Stimulated activated CD4-positive, alpha-beta T cell treated with anti-CD3 and anti-CD28 coated beads, Interleukin-15, amount 100 ng/mL, for 24 hours (primary cell): ENCODE measurements at places on chromosomes 4 and X.

GRCh38 chrX:45295259-45295986 lies 94.7 kb upstream of the DIPK2B start:
- DNase-seq, result no peak

GRCh38 chrX:139086246-139086645 lies 374.7 kb upstream of the FGF13 start:
- DNase-seq, result no peak

DNA sequence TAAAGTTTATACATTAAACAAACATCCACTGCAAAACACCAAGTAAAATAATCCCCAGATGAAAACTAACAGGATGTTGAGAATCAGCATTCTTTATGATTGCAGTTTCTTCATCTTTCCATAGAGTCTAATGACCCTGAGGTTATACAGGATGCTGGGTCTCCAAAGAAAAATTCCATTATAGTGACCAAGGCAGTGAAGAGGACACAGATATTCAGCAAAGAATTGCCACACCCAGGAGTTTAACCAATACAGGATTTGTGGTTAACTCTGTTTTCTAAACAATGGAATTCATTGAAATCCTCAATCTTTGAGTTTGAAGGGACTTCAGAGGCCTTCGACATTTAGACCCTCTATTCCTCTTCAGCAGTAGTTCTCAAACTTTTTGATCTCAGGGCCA lies 76.2 kb upstream of the ESX1 start:
- DNase-seq, result no peak

DNA sequence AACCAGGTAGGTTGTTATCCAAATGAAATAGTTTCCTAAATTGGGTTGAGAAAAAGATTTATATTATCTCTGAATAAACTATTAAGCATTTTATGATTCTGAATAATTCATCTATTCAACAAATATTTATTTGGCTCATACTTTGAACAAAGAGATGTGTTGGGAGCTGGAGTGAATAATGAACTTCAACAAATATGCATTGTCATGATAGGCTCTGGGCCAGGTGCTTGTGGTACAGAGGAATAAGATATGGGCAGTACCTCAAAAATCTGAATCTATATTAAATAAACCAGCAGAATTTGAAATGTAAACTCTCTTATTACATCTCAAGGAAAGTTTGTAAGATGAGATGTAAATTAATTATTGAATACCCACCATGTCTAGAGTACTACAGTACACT lies 75.7 kb upstream of the DCLK2 start:
- DNase-seq, result no peak

GRCh38 chr4:155207534-155208257 lies 740 bp upstream of the NPY2R start:
- no peak for DNase-seq

DNA sequence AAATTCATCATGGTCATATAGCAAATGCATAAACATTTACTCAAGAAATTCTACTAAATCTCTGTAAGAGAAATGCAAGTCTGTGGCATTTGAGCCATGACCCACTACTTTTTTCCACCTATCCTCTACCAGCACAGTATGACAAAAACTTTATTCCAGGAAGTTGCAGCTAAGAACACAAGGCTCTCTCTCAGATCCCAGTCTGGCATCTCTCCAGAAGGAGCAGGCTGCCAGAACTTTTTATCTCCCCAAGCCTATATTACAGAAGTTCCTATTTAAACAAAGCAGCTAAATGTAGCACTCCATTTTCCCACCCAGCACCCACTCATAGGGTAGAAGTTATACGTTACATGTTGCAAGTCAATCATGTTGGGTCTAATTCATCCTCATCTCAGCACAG lies 49.3 kb upstream of the EPGN start:
- no peak for DNase-seq

- DNase-seq, result peak; percentile 62
These were observed 16.4 kb downstream of the TCEANC start for GRCh38 chrX:13669246-13669737.

- peak; percentile 66 for DNase-seq
These were observed 531 bp downstream of the DGKQ start for GRCh38 chr4:972651-973424.

DNA sequence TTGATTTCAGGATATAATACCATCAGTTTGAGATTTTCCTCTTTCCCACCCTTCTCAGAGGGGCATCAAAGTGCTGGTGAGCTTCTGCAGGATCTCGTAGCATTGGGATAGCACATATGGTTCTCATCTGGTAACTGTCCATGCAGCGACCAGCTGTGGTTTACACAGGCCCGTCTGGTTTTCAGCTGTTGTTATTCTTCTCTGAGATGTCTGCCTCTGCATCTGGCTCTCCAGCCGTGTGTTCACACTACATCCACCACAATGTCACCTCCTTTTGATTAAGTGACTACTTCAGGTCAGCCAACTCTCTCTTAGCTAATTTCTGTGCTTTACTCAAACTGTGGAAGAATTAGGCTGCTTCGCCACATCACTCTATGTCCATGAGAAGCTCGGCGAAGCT lies 676.7 kb upstream of the TENM3 start:
- DNase-seq, result no peak

GRCh38 chr4:133513901-133514300 lies 364.8 kb downstream of the PCDH10 start:
- DNase-seq, result no peak

DNA sequence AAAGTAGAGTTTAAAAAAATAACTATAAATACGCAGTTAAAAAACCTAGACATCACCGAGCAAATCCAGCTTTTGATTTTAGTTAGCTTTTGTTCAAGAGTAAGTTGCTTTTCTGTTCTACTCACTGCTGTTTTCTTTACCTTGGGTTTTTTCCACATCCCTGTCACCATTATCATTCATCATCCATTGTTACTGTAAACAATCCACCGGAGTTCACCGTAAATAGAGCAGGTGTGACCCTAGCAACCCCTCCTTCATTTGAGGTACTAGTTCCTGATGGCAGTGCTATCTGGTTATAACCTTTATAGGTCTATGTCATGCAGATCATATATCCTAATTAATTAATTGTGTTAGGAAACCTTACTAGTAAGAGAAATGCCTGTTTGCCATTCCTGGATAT lies 43.0 kb upstream of the TEX13D start:
- no peak for DNase-seq

GRCh38 chr4:51931461-51931860 lies 88.5 kb downstream of the DCUN1D4 start:
- DNase-seq, result no peak

GRCh38 chr4:155403886-155404285 lies 27.1 kb upstream of the MAP9 start:
- no peak for DNase-seq

- no peak for DNase-seq
These were observed 3.4 kb downstream of the ARSF start for GRCh38 chrX:3044671-3045070.

DNA sequence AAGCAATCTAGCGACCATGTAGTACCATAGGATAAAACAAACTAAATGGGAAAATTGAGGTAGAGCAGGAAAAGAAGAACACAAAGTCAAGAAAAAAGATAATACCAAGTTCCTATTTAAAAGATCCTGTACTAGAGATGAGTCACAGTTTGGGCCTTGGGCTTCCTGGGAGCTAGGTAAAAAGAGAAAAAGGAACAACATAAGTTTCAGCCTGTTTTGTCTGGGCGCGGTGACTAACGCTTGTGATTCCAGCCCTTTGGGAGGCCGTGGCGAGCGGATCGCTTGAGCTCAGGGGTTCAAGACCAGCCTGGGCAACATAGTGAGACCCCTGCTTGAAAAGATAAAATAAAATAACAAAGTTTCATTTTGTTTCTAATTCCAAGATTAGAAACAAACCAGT lies 14.0 kb upstream of the TMEM156 start:
- peak; percentile 15 for DNase-seq

- DNase-seq, result no peak
These were observed 177.3 kb downstream of the PABPC4L start for GRCh38 chr4:134024251-134024650.

GRCh38 chrX:153897899-153898298 lies 6.6 kb upstream of the AVPR2 start:
- no peak for DNase-seq

GRCh38 chrX:48456628-48457331 lies 13.3 kb downstream of the SLC38A5 start:
- DNase-seq, result no peak

GRCh38 chrX:1281521-1281920 lies 12.9 kb downstream of the CSF2RA start:
- no peak for DNase-seq

- DNase-seq, result no peak
These were observed 2.4 kb downstream of the AGTR2 start for GRCh38 chrX:116172976-116173375.

DNA sequence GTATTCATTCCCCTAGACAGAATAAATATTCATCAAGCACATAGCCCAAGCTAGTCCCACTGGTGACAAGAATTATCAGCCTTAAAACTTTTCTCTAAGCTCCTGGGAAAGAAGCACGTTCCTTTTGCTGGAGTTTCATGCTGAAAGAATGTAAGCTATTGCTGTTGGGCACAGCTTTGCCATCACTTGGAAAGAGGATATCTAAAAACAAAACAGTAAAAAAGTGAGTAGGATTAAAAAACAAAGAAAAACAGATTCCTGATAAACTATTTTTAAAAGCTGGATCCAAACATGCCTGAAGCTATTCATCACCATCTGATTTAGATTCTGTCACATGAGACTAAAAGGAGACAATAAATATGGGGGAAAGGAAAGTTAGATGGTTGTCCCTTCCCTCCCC lies 176.8 kb downstream of the SCFD2 start:
- no peak for DNase-seq

GRCh38 chr4:133316909-133317308 lies 167.8 kb downstream of the PCDH10 start:
- no peak for DNase-seq

DNA sequence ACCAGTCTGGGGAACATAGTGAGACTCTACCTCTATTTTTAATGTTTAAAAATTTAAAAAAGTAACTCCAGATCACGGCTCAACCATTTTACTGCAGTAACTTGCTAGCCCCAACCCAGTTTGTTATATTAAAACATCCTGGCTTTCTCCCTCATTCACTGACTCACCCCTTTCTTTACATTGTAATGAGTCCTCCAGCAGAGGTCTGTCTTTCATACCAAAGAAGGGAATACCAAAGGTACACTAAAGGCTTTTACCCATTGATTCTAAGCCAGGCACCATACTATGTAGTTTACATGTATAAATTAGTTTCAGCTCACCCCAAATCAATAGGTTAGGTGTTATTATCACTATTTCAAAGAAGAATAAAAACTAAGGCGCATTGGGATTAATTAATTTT lies 286.9 kb downstream of the PACRGL start:
- DNase-seq, result no peak

DNA sequence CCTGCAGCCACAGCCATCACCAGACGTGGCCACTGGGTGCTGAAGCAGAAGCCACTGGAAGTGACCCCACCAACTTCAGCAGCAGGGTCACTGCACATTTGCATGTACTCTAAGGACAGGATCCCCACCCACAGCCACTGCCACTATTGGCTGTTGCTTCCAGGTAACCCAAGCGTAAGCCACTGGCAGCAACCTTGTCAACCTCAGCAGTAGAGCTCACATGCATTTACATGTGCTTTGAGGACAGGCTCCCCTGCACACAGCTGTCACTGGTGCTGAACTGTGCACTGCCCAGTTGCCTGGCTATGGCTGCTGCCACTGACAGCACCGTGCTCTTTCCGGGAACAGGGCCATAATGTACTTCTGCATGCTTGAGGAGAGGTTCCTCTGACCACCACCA lies 332.4 kb upstream of the DMD start:
- no peak for DNase-seq

- no peak for DNase-seq
These were observed 42.4 kb downstream of the HTR2C start for GRCh38 chrX:114626323-114626722.

DNA sequence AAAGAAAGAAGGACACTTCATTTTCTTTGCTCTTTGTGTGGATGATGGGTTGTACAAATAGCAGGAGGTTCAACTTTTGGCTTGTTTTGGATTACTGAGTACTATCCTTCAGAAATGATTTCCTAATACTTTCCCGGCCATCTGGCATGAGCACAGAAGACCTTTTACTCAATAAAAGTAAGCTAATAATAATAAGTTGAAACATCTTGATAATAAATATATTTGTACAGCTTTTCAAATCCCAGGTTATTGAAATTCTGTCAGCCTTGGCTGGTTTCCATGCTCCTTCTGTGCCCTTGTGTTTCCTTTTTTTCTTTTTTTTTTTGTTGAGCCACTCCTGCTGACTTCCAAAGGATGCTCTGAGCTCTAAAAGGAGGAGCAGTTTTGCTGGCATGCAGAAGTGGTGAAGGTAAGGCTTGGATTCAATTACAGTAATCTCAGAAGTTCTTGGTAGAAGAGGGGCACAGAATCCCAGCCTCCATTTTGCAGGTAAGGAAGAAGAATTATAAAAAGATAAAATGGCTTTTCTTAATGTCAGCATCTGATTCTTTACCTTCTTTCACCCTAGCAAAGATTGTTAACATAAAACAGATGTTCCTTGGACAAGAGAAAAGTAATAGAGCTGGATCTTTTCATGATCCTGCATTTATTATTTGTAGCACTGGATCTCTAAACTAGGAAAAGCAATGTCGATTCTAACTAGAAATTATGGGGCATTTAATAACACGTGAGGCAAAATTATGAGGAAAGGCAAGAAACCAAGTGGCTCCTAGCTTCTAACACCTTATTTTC lies 31.9 kb downstream of the REPS2 start:
- no peak for DNase-seq

DNA sequence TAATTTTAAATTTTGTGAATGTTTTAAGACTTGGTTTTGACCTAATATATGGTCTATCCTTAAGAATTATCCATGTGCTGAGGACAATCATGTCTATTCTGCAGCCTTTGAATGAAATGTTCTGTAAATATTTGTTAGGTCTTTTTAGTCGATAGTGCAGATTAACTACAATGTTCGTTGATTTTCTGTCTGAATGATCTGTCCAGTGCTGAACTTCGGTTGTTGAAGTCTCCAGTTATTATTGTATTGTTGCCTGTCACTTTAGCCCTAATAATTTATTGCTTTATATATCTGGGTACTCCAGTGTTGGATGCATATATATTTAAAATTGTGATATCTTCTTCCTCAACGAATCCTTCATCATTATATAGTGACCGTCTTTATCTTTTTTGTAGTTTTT lies 218.3 kb upstream of the ZC4H2 start:
- DNase-seq, result no peak

DNA sequence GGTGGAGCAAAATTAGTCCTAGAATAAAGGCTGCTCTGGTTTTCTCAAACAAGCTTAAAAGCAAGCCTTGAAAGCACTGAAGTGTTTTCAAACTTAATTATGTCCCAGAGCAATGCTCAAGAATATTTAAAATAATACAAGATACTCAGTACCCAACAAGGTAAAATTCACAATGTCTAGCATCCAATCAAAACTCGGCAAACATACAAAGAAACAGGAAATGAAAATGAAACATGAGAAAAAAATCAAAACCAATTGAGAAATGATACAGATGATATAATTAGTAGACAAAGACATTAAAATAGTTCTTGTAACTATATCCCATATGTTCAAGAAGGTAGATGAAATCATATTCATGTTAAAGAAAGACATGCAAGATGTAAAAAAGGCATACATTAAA lies 45.0 kb upstream of the MAML3 start:
- no peak for DNase-seq

- DNase-seq, result no peak
These were observed 31.7 kb upstream of the MFAP3L start for GRCh38 chr4:170057866-170058265.

- DNase-seq, result no peak
These were observed 913.4 kb downstream of the RPA4 start for GRCh38 chrX:97797076-97797475.

GRCh38 chr4:163166041-163166579 lies 580 bp downstream of the NAF1 start:
- DNase-seq, result peak; percentile 69
